ENCODE measurements at places on chromosomes 3 and 15.

DNA sequence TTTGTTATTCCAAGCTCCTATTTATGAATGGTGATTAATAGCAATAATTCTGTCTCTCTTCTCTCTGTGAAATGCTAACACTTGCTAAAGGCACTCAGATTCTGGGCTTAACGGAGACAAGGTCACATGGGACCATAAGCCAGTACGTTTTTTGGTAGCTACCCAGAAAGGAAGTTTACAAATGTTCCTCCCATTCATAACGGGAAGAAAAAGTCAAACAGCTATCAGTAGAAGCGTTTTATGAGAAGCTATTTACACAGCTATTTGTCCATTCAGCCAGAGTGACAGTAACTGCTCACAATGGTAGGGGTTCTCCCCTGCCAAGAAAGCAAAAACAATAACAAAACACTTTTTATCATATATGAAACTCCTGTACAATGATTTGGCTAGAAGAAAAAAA lies 51.5 kb downstream of the ZMAT3 start:
- DNase-seq, result no peak

DNA sequence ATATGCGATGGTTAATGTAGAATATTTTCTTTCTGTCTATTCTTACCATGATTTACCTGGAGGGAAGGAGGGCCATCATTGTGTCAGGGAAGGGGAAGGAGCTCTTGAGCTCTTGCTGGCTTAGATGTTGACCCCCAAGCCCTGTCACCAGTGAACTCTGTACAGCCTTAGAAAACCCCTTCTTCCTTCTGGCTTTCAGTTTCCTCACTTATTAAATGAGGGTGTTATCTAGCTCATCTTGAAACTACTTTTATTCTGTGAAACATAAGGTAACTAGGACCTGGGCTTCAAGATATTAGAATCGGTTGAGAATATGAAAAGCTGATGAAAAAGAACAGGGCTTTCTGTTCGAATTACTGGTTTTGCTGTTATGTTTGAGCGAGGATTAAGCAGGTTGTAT lies 25.1 kb upstream of the UTS2B start:
- DNase-seq, result no peak

DNA sequence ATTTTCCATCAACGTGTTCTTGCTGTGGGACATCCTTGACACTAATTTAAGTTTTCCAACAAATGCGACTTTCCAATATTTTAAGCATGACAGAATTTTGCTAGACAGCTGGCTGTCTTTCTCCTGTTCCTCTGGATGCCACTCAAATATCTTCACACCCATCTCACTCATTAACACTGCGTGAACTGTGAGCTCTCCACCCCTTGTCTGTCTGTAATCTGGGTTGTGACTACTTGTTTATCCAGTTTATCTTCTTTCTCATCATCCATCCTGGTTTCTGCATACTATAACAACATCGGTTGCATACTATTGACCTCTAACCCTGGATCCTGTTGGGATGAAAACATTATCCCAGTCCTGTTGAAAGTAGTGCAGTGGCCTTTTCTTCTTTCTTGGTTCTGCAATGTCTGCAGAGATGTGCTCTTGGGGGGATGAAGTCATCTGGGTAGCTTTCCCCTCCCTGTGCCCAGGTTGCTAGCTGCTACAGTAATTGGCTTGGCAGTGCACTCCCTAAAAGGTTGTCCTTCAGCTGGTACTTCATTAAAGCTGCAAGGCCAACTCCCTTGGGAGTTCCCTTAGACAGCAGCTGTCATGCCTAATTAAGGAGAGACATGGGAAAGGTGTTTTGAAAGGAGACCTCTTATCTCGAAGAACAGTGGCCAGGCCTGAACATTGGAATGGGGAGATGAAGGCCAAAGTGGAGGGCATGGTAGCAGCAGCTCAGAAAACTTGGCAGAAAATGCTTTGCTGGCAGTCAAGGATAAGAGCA lies 24.7 kb downstream of the KAT2B start:
- no peak for DNase-seq

DNA sequence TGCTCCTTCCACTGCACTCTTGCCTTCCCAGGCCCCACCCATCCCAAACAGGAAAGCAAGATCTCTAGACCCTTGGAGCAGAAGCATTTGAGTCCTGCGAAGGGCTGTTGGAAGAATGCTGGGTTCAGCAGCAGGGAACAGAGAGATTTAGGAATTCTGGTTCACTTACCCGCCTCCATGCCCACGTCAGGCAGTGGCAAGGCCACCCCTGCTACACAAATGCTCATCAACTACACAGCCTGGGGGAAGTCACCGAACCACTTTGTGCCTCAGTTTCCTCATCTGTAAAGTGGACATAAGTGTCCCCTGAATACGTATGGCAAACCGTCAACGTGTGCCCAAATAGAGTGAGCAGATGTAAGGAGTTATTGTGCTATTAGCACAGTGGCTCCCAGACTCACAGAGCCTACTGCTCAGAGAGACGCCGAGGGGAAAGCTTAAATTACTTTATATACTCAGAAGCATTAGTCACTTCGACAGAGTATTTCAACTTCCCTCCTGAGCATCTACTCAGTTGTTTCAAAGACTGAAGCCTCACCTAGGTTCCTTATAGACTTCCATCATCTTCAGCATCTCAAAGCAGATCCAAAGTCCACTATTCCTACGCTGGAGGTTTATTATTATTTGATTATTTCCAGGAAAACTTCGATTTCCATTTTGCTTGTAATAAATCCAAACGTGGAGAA lies 905 bp downstream of the HOMER2 start:
- no peak for DNase-seq

DNA sequence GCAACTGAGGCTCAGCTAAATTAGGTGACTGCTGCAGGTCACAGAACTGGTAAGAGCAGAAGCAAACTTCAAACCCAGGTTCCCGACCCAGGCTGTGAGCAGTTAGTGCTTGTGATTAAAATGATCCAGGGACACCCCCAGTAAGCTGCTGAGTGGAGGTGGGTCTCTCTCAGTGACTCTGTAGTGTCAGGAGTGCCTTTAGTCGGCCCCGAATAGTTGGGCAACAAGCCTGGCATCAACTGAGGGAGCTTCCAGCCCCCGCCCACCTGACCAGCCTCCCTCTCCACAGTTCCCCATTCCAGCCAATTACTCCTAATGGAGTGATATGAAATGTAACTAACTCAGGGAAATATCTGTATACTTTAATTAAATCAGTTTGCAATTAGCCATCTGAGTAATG lies 168.0 kb upstream of the SMAD3 start:
- no peak for DNase-seq

DNA sequence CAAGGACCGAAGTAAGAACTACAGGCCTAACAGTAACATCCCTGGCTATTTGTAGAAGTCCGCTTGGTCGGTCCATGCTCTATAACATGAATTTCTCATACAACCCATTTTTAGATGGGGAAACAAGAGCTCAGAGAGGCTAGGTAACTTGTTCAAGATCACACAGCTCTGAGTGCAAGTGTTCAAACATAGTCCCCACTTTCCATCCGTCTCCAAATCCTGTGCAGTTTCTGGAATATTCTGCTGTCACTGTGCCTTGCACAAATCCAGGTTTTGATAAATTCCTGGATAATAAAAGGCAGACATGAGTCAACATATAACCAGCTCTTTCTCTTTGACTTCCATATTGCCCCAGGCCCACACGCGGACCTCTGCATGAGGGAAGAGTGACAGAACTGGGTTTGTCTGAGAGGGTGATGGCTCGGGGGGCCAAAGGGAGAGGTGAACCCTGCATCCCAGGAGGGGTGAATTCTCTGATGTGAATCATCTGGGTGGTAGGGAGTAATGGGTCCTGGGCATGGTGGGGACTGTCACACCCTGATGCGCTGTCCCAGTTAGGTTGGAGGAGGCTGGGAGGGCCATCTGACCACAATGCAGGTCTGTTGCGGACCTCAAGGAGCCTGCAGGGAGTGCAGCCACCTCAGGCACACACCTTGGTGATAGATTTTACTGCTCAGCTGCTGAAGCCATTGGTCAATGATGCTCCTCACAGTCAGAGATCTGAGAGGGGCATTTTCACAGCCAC lies 162.2 kb downstream of the SMAD6 start:
- DNase-seq, result peak; percentile 8

- DNase-seq, result no peak
These were observed 240.1 kb downstream of the XXYLT1 start for GRCh38 chr3:195030791-195031321.

- no peak for DNase-seq
These were observed 22.2 kb upstream of the IGF1R start for GRCh38 chr15:98626153-98626552.

GRCh38 chr3:110236976-110237610 lies 834.5 kb upstream of the NECTIN3 start:
- DNase-seq, result no peak

DNA sequence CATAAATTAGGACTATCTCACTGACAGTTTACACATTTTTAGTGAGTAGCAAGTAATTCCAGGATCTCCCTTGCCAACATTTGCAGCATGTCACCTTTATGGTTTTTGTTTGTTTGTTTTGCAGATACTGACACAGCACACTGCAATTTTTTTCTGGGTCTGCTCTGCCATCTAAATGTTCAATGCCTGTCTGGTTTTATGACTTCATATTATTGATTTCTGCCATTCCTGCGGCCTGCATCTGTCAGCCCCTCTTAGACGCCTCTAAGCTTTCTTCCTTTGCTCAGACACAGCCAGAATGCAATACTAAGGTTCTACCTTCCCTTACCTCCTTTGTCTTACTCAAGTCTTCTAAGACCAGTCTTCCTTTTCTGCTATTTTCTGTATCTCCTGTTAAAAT lies 321.2 kb upstream of the AZI2 start:
- no peak for DNase-seq

GRCh38 chr3:14379843-14380242 lies 22.6 kb upstream of the SLC6A6 start:
- DNase-seq, result no peak

DNA sequence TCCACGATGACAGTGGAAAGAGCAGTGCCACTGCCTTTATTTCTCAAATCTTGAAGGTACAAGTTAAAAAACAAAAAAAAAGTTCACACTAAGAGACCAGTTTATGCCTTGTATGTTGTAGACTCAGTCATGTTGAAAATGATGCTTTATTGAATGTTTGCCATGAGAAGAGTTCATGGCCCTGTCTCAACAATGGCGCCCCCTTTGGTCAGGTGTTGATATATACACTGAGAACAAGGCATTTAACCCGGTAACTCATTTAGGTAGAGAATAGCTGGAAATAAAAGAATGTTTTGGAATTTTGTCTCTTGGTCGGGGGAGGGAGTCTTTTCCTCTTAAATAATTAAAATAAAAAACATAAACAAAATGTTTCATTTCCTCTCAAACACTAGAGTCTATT lies 145.6 kb upstream of the SLC2A2 start:
- DNase-seq, result no peak

- no peak for DNase-seq
These were observed 25.0 kb upstream of the THBS1 start for GRCh38 chr15:39555885-39556284.

DNA sequence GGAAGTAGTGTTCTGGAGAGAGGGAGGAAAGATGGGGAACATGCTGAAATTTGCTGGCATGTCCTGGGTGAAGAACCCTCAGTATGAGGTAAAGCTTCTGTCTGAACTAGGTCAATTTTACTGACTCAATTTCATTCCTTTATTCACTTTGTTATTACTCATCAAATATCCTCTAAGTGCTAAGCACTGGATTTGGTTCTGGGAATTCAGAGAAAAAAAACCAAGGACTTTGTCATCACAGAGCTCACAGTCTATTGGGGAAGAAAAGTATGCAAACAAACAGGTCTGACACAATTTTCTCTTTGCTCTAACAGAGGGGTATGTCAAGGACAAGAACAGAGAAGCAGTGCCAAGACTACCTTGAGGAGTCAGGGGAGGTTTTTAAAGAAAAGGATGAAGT lies 68.0 kb downstream of the TFG start:
- DNase-seq, result no peak

DNA sequence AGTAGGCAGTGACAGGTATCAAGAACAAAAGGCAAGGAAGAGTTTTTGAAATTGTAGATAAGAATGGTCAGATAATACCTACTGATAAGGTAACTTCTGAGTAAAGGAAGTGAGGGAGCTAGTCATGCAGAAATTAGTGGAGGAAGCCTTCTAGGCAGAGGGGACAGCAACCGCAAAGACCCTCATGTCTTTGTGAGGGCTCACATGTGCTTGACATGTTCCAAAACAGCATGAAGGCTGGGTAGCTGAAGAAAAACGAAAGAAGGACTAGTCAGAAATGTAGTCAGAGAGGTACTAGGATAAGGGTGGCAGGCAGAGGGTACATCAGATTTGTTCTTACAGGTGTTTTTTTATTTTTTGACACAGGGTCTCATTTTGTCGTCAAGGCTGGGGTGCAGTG lies 5.3 kb downstream of the SIN3A start:
- DNase-seq, result no peak

- DNase-seq, result no peak
These were observed 17.5 kb downstream of the LSG1 start for GRCh38 chr3:194654443-194654842.

- no peak for DNase-seq
These were observed 2.1 kb upstream of the HDC start for GRCh38 chr15:50267577-50267976.

DNA sequence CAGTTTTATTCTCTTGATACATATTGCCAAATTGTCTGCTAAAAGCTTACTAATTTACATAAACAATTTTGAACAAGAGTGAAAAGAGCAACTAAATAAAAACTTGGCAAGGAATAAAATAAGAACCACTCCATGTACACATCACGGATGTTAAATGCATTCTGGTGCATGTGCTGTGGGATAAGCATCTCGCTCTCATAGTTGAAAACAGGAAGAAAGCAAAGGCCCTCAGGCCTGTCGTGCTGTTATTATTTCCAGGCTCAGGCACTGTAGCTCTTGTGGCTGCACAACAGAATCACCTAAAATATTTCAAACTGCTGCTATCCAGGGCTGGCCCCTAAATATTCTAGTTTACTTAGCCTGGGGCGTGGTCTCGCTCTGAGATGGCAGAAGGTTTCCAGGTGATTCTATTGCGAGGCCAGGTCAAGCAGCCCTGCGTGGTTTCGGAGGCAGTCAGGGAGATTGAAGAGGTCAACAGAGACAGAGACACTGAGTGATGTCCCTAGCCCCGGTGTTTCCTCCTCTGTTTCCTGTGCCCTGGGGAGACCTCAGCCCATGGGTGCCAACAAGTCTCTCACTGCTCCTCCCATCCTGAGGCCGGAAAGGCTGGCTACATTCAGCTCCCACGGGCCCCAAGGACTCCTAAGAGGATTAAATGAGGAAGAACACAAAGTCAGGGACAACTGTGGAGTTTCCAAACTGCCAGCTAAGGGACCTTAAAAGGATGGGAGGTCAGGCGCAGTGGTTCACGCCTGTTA lies 18.2 kb upstream of the PDIA5 start:
- no peak for DNase-seq

GRCh38 chr15:91279486-91279885 lies 179.4 kb downstream of the SV2B start:
- DNase-seq, result no peak

DNA sequence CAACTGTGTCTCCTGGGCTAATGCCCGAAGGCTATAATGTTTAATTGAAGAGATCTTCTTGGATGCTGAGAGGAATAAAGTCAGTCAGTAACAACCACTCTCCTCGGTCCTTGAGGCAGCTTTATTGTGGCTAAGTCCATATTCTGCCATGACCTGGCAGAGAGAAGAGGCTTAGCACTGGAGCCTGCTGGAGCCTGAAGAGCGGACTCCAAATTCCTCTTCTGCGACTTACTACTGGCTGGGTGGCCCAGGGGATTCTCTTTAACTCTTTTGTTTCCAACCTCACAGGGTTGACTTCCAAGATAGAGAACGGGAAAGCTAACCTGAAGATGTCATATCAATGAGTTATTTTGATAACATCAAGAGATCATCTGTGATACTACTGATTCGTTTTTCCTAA lies 71.1 kb downstream of the MYO1E start:
- no peak for DNase-seq

All from colonic mucosa (tissue), 4 donors.